ENCODE measurements at places on chromosomes 4 and X.

DNA sequence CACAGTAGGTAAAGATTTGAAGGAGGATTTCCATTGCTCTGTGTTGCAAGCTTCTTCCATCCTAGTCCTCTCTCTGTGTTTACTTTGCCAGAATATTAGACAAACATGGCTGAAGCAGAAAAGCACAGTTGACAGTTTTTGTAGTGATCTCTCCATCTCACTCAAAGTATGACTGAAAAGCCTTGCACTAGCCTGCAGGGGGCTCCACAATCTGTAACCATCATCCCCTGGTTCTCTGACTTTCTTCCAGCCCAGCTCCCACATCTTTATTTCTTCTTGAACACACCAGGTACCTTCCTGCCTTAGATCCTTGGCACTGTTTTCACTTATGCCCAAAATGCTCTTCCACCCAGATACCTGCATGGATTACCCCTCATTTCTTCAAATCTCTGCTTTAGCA is 34.1 kb upstream of the HHIP start:
- no peak for DNase-seq

- DNase-seq = peak; percentile 34
These were observed 50.8 kb downstream of the GRIA2 start for GRCh38 chr4:157271166-157271869.

DNA sequence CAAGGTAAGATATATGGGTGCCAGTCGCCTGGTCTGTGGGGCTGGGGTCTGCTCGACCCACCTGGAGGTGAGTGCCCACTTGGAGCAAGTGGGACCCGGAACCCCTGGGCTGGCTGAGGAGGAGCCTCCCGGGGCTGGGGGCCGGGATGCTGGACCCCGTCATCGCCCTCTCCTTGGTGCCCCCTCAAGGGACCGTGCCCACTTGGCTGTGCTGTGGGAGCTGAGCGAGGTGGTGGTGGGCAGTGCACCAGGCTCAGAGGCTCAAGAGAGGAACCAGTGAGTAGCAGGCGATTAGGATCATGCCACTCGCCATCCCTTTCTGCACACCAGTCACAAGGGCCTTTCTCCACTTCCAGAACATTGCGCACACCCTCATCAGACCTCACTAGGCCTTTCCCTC is 203.8 kb upstream of the PSAPL1 start:
- DNase-seq = no peak

- no peak for DNase-seq
These were observed 330.3 kb upstream of the NOCT start for GRCh38 chr4:138685316-138685715.

- DNase-seq = no peak
These were observed 4.0 kb downstream of the CENPU start for GRCh38 chr4:184729946-184730345.

GRCh38 chr4:153485860-153486259 is 19.7 kb downstream of the TMEM131L start:
- DNase-seq = no peak

DNA sequence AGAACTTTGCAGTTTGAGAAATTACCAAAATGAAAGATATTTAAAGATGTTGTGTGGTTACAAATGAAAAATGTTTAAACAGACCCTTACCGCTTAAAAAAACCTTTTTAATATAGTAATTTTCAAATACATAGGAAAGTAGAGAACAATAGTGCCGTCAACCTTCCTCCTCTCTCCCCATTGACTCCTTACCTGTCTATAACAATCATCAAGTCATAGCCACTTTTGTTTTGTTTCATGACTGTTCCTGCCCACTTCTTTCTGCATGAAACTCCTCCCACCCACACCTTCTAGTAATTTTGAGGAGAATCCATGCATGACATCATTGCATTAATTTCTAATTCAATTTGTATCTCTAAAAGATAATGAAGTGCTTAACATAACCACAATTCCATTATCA is 76.5 kb upstream of the ATP8A1 start:
- no peak for DNase-seq

- DNase-seq = peak; percentile 36
These were observed 294.3 kb upstream of the BOD1L1 start for GRCh38 chr4:13921805-13922204.

- DNase-seq = no peak
These were observed 166.5 kb upstream of the LDB2 start for GRCh38 chr4:17064959-17065358.

DNA sequence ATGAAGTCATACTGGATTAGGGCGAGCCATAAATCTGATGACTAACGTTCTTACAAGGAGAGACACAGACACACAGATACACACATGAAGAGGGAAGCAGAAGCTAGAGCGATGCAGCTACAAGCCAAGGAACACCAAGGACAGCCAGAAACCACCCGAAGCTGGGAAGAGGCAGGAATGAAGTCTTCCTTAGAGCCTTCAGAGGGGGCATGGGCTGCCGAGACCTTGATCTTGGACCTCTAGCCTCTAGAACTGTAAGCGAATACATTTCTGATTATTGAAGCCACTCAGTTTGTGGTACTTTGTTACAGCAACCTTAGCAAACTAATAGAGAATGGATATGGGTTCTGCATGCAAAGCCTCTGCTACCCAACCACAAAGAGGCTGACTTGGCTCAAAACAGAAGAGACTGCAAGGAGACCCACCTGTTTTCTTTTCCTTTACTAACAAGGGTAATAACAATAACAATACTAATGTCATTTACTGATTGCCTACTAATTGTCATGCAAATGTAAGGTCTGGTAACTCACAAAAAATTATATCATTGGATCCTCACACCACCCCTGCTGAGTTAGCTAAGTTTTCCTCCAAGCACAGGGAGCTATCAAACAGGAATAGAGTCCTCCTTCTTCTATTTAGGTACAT is 10.1 kb upstream of the LDB2 start:
- DNase-seq = no peak

DNA sequence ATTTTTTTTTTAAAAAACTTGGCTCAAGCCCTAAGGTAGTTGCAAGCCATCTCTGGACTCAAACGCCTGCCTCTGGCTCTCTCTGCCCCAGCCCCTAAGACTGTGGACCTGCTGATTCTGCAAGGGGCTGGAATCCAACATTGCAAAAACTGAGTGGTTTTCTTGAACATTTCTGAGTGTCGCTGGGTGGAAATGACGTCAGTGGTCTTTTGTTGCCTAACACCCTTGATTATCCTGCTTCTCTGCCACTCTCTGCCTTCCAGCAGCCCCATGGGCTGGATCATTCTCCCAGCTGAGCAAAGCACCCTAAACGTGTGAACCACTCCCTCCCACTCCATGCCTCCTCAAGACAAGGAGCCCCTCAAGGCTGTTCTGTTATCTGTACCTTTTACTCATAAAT is 16.6 kb downstream of the BST1 start:
- DNase-seq = no peak

- no peak for DNase-seq
These were observed 3.1 kb downstream of the FRMPD3 start for GRCh38 chrX:107452581-107452980.

DNA sequence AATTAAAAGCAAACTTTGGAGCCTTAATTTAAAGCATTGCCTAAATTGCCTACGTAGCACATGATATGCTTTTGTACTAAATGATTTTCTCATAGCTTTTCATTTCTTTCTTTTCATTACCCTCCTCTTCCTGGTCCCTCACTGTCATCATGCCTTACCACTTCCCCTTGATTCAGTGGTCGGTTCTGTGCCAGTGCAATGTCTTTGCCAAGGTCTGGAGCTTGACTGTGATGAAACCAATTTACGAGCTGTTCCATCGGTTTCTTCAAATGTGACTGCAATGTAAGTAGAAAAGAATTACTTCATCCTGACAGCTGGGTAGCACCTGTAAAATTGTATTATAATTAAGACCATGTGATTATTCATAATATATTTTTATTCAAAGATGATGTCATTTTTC is 72.5 kb downstream of the C4orf46 start:
- no peak for DNase-seq

DNA sequence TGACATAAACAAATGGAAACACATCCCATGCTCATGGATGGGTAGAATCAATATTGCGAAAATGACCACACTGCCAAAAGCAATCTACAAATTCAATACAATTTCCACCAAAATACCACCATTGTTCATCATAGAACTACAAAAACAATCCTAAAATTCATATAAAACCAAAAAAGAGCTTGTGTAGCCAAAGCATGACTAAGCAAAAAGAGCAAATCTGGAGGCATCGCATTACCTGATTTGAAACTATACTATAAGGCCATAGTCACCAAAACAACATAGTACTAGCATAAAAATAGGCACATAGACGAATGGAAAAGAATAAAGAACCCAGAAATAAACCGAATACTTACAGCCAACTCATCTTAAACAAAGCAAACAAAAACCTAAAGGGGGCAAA is 342.8 kb upstream of the AGA start:
- DNase-seq = no peak

GRCh38 chr4:142474398-142475087 is 371.6 kb downstream of the INPP4B start:
- no peak for DNase-seq

- no peak for DNase-seq
These were observed 320.0 kb downstream of the IDS start for GRCh38 chrX:149185087-149185486.

DNA sequence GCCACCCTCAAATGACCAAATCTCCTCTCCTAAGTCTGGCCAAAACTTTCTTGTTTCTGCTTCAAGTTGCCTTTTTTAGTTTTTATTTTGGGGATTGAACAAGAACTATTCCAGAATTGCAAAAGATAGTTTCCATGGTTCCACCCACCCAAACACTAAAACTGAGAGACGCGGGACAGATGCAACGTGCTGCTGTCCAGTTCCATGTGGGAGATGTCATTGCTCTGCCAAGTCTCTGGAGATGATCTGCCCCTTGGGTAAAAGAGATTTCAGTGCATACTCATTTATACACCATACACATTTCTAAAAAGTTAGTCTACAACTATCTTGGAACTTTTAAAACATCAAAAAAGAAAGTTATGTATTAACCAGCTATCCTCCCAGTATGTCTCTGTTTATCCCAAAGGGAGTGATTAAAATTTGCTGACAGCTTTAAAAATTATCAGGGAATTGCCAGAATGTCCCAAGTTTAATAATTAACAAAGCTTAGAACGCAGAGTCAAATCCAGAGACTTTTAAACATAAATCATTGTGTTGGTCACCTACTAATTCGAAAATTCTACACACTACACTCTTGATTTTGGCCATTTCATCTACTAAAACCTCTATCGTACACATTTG is 3.2 kb downstream of the MAOB start:
- no peak for DNase-seq

DNA sequence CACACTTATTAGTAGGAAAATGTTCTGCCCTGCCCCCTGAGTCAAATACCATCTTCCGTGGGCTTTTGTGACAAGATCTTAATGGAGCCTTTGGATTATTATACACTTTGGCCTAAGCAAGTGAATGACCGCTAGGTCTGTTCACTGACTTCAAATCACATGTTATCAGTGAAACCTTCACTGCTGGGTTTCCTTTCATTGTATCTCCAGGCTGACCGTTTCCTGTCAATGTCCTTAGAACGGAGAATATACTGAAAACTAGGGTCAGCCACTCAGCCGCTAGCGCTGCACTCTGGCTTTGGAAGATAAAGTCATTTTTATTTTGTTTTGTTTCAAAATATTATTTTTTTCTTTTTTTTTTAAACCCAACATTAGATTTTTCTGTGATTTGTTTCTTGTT is 107.0 kb upstream of the TLL1 start:
- no peak for DNase-seq

DNA sequence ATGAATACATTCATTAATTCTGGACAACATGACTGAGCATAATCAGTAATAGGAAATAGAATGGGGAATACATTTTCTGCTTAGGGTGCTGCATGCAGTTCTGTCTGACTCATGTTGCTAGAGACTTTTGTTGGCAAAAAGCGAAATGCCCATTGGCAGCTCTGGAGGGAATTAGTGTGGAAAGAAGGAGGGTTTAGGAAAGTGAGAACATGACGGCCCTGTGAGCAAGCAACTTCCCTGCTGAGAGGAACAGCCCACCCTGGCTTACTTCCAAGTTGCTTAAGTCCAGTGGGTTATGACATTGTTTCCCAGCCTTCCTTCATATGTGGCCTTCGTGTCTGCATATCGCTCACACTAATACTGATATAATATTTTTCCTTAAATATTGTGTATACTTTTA is 13.8 kb downstream of the MAD2L1 start:
- DNase-seq = peak; percentile 95

GRCh38 chrX:18291006-18291545 is 63.4 kb downstream of the SCML2 start:
- peak; percentile 11 for DNase-seq

DNA sequence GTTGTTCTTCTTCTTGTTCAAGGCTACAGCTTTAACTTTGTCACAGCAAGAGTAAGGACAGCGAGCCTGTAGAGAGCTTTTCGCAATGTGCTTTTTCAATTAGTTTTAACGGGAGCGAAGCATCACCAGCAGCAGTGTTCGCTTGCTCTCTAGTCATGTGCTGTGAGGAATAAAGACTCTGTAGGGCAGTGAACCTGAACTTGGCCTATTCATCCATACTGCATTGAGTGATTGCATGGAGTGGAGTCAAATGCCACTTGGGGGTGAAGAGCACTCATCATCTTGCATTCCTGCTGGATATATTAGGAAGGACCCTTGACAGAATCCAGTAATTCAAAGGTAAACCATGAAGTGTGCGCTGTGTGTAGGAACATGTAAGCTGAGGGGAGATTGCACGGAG is 240.0 kb downstream of the FRMPD4 start:
- no peak for DNase-seq

- no peak for DNase-seq
These were observed 34.8 kb downstream of the ZFP42 start for GRCh38 chr4:188030401-188030800.

- no peak for DNase-seq
These were observed 1.5 kb upstream of the PAPSS1 start for GRCh38 chr4:107721436-107722100.

DNA sequence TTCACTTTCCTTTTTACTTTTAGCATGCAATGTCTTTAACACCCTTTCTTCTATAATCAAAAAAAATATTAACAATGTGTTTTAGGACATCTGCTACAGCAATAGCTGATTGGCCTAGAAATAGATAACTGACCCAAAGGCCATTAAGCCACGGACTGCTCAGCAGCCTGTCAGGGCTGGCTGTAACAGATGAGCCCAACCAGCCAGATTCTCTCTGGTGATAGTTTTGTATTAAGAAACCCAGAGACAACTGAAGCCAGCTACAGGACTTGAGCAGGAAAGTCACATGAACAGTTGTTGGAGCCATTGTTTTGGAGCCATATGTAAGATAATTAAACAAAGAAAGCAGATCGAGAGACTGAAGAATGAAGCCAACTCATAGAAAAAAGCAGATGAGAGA is 80.3 kb downstream of the DDIT4L start:
- DNase-seq = no peak

GRCh38 chr4:39014028-39014427 is 18.2 kb downstream of the TMEM156 start:
- DNase-seq = no peak

GRCh38 chr4:6196871-6197270 is 3.5 kb downstream of the JAKMIP1 start:
- no peak for DNase-seq
